RCC 7860 (cell line): ENCODE measurements at places on chromosomes 6 and 20.

DNA sequence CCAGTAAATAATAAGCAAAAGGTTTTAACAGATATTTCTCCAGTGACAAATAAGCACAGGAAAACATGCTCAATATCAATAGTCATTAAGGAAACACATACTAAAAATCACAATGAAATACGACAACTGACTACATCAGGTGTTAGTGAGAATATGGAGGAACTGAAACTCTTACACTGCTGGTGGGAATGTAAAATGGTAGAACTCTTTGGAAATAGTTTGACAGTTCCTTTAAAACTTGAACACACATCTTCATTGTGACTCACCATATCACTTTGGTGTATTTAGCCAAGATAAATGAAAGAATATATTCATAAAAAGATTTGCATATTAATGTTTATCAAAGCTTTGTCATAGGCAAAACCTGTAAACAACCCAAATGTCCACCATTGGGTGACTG lies 11.3 kb upstream of the MAP3K5 start:
- DNase-seq, result no peak

GRCh38 chr6:26477426-26477825 lies 19.7 kb downstream of the BTN2A1 start:
- DNase-seq, result no peak

GRCh38 chr6:105714846-105715245 lies 312.0 kb upstream of the PREP start:
- no peak for DNase-seq

GRCh38 chr6:2558861-2559801 lies 191.6 kb downstream of the MYLK4 start:
- DNase-seq, result no peak
